ENCODE measurements at places on chromosomes 4 and X.
A peak's percentile ranks its signal among the peaks of the same experiment; 100 is the strongest.

GRCh38 chrX:70434914-70435586 lies 9.6 kb upstream of the DLG3 start:
- peak; percentile 46 for DNase-seq

DNA sequence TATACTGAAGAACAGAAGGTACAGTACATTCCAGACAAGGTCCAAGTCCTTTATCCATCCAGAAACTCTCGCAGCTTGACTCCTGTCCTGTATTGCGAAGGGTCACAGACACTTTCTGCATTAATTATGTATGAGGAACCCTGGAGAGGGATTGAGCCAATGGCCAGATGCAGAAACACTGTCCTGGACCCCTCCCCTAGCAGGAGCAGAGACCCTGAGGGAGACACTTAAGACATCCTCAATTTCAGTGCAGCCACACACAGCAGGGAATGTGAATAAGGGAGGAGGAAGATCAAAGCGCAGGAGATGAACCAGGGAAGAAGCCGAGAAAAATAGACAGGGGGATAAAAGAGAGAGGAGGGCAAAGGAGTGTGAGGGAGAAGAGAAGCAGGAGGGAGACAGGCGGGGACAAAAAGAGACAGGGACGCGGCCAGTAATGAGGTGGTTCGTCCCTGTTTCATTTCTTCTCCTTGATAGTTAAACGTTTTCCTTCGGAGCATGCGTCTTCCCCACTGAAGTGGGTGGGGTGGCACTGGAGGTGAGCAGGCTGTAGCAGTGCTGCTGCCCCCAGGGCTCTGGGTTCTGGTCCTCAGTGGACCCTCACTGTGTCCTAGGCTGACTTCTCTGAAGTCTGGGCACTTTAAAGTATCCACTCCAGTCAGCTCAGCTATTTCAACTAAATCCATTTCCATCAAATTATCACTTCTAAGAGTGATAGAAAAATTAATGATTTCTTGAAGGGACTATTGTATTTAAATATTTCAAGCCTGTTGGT lies 356.4 kb upstream of the NOCT start:
- no peak for DNase-seq

DNA sequence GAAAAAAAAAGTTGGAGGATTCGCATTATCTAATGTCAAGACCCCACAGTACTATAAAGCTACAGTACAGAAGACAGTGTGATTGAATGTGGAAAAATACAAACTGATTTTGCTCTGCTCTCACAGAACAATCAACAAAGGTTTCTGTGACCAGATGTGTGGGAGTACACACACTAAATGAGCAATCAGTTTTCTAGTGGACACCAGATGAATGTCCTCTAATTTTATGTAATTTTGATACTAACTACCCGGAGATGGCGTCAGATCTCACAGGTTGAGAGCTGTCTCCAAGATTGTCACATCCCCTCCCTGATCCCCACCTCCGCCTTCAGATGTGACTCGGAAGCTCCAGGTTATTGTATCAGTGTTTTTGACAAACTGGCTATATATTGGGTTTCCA lies 81.9 kb upstream of the HUWE1 start:
- no peak for DNase-seq

- no peak for DNase-seq
These were observed 100.7 kb downstream of the PDGFC start for GRCh38 chr4:156870861-156871260.

DNA sequence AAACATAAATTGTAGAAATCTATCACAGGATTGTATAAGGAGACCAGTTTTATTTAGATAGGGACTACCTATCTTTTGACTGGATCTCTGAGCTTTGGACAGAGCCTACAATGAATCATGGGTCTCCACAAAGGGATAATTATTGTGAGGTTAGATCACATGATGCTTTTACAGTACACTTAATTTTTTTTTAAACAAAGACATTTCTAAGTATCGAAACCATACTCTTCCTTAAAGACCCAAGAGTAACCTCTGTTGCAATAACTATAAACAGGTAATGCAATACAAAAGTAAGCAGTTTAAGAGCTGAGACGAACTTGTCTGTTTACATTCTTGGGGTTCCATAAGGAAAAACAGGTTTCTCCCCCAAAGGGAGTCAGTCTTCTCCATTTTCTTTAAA lies 64.3 kb upstream of the GABRE start:
- no peak for DNase-seq

DNA sequence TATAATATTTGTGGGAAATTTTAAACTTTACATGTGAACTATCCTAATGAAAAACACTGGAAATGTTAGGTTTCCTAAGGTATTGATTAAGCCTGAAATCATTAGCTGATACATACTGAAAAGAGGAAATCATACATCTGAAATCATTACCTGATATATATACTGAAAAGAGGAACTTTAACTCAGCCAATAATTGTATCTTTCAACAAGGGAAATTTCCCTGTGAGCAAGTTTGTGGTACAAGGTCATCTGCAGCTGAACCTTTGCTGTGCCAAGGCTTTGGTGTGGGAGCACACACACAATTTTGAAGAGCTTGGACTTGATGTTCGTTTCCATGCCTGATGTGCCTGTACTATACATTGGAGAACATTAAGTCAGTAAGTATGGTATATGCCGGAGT lies 131.9 kb upstream of the USP9X start:
- no peak for DNase-seq

- DNase-seq, result no peak
These were observed 39.6 kb downstream of the RFC1 start for GRCh38 chr4:39326468-39326977.

DNA sequence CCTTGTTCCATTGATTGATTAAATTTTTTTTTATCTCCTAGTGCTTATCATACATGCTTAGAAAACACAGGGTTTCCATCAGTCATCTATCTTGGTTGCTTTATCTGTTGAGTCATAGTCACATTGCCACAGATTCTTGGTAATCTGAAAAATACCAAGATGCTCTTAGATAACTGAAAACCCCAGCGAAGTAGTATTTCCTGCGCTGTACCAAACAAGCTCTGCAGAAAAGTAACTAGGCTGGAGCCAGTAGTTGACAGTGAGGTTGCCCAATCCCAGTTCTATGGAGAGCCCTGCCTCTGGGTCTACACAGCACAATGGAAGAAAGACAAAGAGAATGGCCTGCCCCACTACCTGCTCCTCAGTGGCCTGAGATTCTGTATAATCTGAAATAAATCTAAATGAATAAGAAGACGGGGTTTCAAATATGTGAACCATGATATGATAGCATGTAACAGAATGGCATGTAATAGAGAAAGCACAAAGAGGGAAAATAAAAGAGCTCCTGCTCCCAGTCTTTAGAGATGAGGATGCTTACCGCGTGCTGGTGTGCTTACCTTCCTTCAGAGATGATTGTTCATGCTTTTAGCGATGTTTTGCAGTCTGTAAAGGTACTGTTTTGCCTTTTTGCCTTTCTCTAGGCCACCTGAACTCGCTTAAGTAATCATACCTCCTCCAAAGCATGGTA lies 55.3 kb upstream of the RAPGEF2 start:
- DNase-seq, result peak; percentile 14

GRCh38 chrX:13994104-13994503 lies 35.6 kb downstream of the GEMIN8 start:
- no peak for DNase-seq

GRCh38 chrX:71160475-71160874 lies 15.8 kb downstream of the NLGN3 start:
- no peak for DNase-seq

- DNase-seq, result no peak
These were observed 33.7 kb downstream of the METAP1 start for GRCh38 chr4:99029018-99029735.

DNA sequence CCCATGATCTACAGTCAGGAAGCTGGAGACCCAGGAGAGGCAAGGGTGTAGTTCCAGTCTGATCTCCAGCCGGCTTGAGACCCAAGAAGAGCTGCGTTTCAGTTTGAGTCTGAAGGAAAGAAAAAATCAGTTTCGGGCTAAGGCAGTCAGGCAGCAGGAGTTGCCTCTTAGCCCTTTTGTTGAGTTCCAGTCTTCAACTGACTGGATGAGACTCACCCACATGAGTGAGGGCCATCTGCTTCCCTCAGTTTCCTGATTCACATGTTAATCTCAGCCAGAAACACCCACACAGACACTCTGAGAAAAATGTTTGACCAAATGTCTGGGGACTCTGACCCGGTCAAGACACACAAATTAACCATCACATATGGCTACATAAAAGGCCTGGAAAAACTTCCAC lies 73.6 kb upstream of the ELOVL6 start:
- DNase-seq, result no peak

DNA sequence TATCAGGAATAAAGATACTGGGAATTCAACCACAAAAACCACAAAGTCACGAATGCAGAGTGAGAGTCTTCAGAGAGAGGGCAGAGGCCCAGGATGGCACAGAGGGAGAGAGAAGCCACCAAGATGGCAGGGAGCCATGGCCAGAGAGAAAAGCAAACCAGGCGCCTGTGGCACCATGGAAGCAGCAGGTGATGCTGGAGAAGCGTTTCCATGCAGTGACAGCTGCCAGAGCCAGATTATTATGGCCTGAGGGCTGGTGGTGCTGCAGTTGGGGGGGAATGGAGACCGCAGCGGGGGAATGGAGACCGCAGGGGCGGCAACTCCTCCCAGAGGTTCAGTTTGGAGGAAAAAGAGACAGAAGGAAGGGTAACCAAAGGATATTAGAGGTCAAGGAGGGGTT lies 5.8 kb downstream of the TAFAZZIN start:
- no peak for DNase-seq

- DNase-seq, result no peak
These were observed 478.3 kb upstream of the FTHL17 start for GRCh38 chrX:31550158-31550557.

DNA sequence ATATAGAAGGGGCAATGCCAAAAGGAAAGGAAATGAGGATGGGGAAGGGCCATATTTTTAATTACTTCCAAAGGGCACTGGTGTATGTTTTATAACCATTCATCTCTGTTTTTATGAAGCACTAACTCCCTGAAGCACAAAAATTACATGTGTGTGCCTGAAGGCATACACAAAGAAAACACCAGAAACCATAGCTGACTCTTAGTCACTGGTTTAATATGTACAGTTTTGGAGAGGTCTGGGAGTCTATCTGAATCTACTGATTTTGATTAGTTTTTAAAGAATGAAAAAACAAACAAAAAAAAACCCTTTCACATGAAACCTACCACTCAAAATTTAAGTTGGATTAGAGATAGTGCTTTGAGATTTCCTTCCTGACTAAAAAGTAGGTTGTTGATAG lies 438.7 kb downstream of the RPA4 start:
- DNase-seq, result peak; percentile 2

DNA sequence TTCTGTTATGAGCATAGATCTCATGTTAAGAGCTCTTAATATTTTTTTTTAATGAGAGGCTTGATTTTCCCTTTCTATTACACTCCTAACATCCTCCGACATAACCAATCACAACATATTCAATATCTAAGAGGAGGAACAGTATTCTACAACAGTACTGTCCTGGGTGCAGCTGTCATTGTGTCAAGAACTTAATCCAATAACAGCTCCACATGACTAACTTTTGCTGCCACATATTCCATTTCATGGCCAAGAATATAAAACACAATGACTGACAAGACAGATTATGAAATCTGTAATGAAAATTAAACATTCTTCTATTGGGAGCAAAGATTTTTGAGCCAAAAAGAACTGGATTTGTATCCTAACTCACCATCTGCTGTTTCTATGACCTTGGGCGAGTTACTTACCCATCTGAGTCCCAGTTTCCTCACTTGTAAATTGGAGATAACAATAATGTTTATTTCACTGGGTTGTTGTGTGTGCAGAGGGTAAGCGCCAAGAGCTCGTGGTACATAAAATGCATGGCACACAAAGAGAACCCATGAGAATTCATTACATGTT lies 405.6 kb downstream of the SPRY1 start:
- no peak for DNase-seq

DNA sequence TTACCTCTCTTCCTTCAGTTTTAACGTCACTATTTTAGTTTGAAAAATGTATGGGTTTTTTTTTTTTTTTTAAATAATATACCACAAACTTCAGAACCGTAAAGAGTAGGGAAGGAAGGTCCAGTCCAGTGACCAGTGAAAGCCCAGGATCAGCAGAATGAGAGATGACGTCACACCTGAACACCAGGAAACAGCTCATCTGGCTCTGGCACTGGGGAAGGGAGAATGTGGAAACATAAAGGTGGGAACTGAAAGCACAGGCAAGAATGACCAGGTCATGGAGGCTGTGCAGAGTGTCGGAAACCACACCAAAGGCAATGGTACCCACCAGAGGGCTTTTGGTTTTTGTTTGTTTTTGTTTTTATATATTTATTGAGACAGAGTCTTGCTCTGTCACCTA lies 141.2 kb downstream of the DHX15 start:
- DNase-seq, result no peak

DNA sequence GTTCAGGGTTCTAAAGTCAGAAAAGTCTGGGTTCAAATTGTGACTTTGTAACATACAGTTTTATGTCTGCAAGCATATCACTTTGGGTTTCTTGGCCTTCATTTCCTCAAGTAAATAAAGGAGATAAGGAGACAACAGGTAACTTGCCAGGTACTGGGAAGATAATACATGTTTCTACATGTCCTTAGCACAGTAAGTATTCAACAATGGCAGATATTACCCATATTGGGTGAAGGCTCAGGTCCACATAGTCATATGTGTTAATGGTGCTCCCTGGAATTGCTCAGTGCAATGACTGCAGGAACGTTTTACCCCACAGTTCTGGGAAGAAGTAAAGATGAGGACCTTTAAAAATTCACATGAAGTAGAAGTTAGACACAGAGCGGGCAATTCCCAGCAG lies 35.8 kb upstream of the GAB1 start:
- no peak for DNase-seq

- DNase-seq, result no peak
These were observed 11.5 kb upstream of the CHST7 start for GRCh38 chrX:46561824-46562657.

- DNase-seq, result no peak
These were observed at the start of gene SLC38A5 for GRCh38 chrX:48470110-48470832. SLC38A5 (minus strand) TSS chrX:48470260; CDS start chrX:48467924, 2,336 bp downstream.

DNA sequence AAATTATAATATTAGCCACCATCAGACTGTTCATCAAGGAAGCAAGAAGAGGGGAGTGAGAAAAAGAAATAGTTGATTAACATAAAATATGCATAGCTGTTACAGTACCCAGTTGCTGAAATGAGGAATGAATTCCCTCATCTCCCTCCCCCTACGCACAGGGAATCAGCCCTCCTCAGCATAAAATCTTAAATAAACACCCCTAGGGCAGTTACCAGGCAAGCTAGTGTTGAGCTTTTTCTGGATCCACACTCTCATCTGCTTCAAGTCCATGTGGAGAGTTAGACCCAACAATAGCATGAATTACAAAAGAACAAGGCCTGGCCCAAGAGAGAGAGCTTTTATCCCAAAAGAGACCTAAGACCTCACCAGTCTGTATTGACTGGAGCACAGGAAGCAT lies 19.0 kb upstream of the SYTL4 start:
- no peak for DNase-seq

- DNase-seq, result no peak
These were observed 284.7 kb downstream of the ZNF674 start for GRCh38 chrX:46260499-46260898.
